ENCODE measurements at places on chromosomes 3 and 15. TPM values are rescaled to one million over a fixed set of nuclear protein-coding genes. Genes with fewer than 3 reads are reported as not detected.

GRCh38 chr15:79381593-79381992 lies 50.5 kb upstream of the MINAR1 start:
- no peak for DNase-seq

PCYT1A gene
- 14.2 TPM for polyA plus RNA-seq

DNA sequence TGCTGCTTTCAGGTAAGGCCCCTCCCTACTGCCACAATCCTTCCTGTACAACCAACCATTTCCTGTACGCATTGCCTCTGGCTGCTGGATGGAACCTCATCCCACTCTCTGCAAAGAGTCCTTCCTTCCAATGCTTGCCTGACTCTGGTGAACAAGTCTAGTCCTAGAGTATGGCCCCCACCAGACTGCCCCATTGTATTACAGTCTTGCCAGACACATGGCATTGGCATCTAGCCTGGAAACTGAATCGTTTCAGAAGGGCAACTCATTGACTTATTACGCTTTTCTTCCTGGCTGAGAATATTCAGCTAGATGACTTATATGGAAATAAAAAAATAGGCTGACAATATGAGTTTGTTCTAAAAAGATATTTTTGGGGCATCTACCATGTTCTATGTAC lies 170.3 kb downstream of the SUCLG2 start:
- peak; percentile 41 for DNase-seq

SPATA12 gene
- not detected for polyA plus RNA-seq

- no peak for DNase-seq
Observed at GRCh38 chr3:195122261-195122660, 148.7 kb downstream of the XXYLT1 start.

- DNase-seq = no peak
Observed at GRCh38 chr3:119302697-119303551, 8.7 kb downstream of the ARHGAP31 start.

GOLGA6L7 gene
- polyA plus RNA-seq = not detected

GRCh38 chr15:32838338-32838737 lies 120.5 kb downstream of the GREM1 start:
- DNase-seq = peak; percentile 9

GRK7 gene
- polyA plus RNA-seq = not detected

- no peak for DNase-seq
Observed at GRCh38 chr3:58707390-58707930, 40.9 kb upstream of the FAM3D start.

- DNase-seq = no peak
Observed at GRCh38 chr3:165210132-165210531, 13.9 kb upstream of the SLITRK3 start.

DNA sequence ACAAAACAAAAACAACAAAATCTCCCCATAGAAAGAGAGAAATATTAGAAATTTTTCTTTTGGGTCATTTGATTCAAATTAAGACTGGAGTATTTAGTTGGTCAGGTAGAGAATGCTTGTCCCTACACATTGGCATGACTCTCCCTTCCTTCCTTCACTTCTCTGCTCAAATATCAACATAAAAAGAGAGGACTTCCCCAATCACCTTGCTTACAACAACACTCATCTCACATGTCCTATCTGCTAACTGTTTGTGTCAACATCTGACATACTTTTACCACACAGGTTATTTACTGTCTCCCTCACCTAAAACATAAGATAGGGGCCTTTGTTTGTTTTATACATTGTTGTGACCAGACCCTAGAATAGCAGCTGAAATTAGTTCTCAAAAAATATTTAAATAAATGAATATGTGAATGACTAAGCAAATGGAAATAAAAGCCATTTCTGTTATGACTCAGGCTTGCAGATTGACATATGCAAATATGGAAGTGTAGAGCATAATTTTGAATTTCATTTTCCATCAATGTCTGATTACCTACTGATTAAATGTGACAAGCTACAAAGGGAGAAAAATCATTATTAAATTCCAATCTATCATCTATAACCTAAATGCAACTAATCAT lies 304.8 kb downstream of the CTNNB1 start:
- DNase-seq = no peak

- no peak for DNase-seq
Observed at GRCh38 chr3:172391592-172392302, 56.5 kb downstream of the GHSR start.

- DNase-seq = no peak
Observed at GRCh38 chr3:119346076-119346496, 51.9 kb downstream of the ARHGAP31 start.

DNA sequence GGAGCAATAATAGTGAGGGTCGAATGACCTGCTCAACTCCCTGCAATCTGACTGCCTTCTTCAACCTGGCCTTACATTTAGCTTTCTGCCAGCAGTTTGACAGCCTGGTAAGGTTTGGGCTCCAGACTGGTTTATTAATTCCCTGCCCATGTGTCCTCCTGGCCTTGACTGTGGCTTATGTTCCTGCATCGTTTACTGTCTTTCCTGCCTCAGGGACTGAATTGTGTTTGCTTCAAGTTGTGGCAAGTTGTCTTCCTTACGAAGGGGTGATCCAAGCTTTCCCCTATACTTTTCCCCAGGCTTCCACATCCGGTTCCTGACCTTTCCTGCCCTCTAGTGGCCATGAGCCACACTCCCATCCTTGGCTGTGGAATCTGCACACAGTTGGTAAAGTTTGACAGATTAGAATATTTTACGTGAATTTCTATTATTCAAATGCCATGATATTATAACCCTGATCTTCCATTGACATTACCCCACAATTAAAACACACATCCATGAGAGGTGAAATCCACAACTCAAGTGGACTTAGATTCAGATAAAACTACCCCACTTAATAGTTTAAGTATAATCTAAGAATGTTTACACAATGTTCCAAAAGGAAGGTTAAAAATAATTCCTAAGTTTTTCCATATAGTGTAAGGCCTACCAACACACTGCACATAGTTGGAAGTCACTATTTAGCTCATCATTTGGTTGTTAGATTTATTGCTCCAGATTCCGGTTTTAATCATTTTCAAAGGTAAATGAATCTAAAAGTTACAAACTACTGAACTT lies 95.7 kb downstream of the NEDD4 start:
- DNase-seq = peak; percentile 55

GRCh38 chr3:180827171-180827570 lies 85.3 kb upstream of the FXR1 start:
- no peak for DNase-seq

P2RY14 gene
- 1.4 TPM for polyA plus RNA-seq

IL5RA gene
- polyA plus RNA-seq = 8.1 TPM

DNA sequence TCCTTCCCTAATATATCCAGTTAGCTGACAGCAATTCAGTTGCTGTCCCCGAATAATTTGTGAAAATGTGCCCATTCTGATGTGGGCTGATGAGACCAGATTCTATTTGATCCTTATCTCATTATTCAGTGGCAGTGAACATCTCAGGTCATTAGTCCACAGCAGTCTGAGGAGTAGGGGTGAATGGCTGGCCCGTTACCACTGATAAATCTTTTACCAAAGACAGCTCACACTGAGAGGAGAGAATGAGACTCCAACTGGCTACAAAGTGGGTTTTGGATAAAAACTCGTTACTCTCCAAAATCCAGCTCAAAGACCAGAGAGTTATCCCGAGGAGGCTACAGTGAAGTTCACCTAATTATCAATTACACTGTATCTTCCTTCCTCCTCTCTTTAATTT lies 189.7 kb downstream of the TUSC7 start:
- peak; percentile 91 for DNase-seq

DNA sequence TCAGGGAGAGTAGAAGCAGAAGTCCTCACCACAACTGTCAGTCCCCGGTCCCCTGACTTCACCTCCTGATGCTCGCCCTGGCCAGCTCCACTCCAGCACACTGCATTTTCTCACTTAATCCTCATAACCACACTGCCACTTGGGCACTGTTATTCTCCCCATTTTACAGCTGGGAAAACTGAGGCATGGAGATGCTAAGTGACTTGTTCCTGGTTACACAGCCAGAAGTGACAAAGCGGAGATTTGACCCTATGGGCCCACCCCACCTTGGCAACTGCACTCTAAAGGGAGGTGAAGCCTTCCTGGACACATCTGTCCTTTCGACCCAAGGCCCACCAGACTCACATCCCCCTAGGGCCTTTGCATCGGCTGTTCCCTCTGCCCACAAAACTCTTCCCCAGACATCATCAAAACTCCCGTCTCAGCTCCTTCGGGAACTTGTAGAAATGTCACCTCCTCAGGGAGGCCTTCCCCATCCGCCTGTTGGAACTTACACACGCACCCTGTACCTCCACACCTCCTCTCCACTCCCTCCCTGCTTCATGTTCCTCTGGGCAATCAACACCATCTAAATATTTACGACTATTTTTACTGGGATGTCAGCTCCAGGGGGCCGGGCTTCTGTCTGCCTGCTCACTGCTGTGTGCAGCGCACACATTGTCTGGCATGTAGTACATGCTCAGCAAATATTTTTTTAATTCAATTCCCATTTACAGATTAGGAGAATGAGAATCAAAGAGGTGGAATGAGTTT lies 3.1 kb downstream of the GRIP2 start:
- DNase-seq = no peak

ADPGK gene
- polyA plus RNA-seq = 19.4 TPM

- DNase-seq = no peak
Observed at GRCh38 chr3:54660714-54661132, 267.1 kb downstream of the LRTM1 start.

DNA sequence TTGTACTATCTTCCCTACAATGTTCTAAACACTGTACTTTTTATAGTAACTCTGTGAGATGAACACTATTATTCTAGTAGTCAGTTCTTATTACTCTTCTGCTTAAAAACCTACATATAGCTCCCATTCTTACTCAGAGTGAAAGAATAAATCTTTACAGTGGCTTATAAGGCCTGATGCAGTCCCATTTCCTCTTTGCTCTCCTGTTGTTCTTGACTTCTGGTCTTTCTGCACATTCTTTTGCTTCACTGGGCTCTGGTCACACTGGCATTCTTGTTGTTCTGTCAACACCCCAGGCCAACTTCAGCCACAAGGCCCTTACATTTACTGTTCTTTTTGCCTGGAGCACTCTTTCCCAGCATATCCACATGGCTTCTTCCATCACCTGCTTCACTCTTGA lies 58.2 kb upstream of the TP63 start:
- no peak for DNase-seq

DNA sequence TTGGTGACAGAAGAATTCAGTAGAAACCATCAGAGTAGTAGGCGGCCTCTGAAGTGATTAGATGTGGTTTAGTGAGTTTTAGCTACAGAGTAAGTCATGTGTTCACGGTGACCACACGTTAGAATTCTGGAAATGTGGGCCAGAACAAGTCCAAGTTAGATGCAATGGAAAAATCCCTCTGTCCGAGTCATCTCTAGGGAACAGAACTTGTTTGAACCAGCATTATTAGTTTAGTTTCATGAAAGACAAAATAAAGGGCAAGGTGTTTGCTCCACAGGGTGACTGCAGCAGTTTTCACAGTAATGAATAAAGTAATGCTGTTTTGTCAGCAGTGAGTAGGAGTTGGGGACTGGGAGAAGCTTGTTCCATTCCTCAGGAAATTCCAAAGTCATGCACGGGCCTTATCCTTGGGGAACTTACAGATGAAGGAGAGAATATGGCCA lies 100.2 kb downstream of the CGNL1 start:
- DNase-seq = no peak

DNA sequence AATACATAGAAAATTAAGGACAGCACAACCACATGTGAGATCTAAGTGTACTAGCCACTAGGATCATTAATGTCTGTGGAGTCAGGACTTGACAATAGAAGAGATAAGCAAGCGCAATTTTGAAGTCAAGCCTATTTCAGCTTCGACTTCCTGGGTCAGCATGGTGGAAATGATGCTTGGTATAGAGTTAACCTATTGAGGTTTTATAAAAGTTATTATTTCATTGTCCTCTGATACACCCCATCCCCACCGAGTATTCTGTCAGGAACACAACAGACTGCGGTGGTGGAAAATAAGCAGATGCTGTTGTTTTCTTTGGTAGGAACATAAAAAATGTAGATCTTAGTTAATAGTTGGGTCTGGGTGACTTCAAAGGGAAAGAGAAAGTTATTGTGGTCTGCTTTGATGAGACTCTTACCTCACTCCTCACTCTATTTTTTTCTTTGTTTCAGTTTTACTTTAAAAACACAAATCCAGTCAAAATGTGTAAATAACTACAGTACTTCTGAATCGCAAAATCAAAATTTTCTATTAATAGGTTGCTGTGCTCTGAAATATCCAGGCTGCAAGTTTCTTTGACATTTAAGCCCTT lies 82.1 kb downstream of the IL5RA start:
- no peak for DNase-seq

DNA sequence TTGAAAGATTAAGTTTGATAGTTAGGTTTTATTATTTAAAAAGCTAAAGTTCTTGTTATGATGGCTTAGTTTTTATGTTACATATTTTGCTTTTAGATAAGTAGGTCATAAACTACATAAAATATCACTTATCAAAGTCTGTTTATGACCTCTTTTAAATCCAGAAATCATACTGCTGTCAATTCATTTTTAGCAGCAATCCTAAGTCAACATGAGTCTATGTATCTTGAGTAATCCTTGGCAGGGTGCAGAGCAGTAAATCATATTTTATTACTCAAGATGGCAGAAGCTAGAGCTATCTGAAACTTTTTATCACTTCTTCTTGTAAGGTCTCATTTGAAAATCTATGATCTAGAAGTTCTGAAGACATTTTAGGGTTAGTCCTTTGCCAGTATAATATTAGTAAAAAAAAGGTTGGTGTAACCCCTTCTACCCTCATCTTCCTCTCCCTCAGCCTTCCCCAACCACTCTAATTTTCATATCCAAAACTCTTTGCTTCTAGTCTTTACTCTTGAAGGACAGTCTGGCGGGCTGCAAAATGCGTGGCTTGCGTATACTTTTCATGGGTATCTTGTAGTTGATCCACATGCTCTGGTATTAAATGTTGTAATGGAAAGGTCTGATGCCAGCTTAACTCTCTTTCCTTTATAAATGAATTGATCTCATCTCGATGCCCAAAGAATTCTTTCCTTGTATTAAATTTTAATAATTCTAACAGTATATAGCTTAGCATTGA lies 134.0 kb upstream of the THRB start:
- no peak for DNase-seq

CFAP100 gene
- not detected for polyA plus RNA-seq

DNA sequence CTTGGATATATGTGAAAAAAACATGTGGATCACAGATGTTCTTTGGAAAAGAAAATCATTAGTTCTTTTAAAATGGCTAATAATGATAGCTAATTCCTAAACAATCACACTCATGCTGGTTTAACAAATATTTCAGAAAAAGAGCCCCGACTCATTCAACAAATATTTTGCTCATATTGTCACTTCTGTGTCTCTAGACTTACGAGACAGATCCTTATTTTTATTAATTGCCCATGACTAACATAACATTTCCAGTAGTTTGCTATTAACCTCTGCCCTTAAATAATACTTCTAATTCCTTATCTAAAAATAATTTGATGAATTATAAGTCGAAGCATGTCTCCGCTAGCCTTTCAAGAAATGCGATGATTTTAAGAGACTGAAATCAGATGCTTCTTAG lies 70.4 kb downstream of the SATB1 start:
- DNase-seq = no peak

IQCF5 gene
- polyA plus RNA-seq = not detected

GRCh38 chr3:135513106-135514059 lies 452.1 kb upstream of the PPP2R3A start:
- no peak for DNase-seq

GRCh38 chr3:127783642-127784160 lies 38.6 kb downstream of the MGLL start:
- no peak for DNase-seq
